ENCODE measurements at places on chromosomes 1 and 21.

DNA sequence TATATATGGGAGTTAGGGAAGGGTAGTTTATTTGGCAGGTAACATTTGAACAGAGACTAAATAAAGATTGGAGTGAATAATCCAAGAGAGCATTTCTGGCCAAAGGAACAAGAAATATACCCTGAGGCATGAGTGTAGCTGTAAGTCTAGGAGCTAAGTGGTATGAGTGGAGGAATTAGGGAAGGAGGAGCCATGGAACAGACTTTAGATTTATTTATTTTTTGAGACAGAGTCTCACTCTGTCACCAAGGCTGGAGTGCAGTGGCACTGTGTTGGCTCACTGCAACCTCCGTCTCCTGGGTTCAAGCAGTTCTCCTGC is 18.4 kb downstream of the CAPZA1 start:
- no peak for ATAC-seq

- ATAC-seq, result no peak
Observed at GRCh38 chr1:190602325-190602724, 124.7 kb upstream of the BRINP3 start.

DNA sequence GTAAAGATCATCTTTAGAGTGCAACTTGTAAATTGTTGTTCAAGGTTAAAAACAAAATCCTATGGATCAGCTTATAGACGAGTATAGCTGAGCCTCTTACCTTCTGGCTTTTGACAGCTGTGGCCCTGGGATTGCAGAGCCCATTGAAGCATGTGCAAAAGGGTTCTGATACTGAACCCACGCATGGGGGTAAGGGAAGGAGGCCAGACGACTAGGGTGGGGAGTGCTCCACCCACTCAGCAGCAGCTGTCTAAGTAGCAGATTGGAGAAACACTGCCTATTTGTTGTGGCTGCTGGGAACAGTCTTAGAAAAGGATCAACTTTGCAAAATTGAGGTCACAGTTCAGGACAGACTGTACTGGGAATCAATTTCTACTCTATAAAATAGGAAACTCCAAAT is 16.1 kb downstream of the CD101 start:
- ATAC-seq, result no peak

DNA sequence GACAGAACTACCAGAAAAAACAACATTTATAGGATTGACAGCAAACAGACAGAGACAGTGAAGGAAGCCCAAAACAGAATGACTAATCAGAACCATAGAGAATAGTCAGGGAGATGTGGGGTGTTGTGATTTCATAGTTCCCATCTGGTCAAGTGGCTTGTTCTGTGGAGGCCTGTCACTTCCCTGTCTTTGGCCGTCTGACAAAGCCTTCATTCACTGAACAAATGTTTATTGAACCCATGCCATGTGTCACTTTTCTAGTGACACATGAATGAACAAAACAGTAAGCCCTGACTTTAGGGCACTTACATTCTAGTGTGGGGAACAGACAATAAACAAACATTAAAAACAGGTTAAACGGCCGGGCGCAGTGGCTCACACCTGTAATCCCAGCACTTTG is 3.2 kb upstream of the SRRM1 start:
- no peak for ATAC-seq

DNA sequence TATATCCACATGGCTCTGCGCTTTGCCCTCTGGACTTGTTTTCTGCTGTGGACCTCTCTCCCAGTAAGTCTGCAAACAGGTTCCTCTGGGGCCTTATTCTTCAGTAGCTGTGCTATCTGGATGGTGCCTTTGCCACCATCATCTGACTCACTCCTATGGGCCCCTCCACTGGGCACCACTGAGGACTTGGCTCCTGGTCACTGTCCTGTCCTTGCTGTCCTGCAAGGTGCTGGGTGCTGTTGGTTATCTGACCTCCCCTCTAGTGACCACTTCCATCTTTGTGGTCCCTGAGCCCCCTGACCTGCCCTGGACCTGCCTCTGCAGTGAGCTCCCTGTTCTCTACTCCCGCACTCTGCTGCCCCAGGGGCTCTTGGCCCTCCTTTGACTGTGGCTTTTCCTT is 6.7 kb downstream of the CNIH3 start:
- no peak for ATAC-seq

DNA sequence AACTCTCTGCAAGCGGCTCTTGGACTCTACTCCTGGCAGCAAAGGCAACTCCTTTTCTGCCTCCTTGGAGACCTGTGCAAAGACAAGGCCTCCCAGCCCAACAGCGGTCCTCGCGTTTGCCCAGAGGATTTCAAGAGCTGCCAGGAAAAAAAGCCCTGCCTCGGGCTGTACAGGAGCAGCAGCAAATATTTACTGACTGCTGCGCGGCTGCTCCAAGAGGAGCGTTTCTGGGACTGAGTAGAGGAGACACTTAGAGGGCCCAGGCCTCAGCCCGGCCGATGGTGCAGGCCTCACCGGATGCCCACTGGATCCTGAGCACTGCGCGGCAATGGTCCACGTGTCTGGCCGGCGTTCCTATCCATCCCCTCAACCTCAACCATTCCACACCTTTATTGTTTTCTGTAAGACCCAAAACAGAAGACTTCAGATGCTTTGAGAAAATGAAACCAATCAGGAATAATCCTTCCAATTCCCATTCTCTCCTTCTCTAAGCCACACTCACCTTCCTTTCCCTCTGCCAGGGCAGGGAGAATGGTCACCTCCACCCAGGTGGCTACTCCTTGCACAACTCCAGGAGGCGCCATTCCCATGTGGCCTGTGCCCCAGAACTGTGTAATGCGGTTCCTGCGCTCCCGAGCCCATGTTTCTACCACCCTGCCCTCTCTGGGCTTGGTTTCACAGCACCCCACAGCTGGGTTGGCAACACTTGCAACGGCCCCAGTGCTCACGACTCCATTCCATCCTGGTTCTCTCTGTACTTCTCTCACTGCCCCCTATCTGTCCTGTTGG is 215.8 kb downstream of the TRABD2B start:
- no peak for ATAC-seq

GRCh38 chr1:50620680-50621329 is 197.6 kb upstream of the DMRTA2 start:
- no peak for ATAC-seq

- peak; percentile 62 for ATAC-seq
Observed at GRCh38 chr1:234544087-234544579, 65.2 kb upstream of the TARBP1 start.

- peak; percentile 70 for ATAC-seq
Observed at GRCh38 chr1:21814241-21814918, 2.3 kb downstream of the LDLRAD2 start.

DNA sequence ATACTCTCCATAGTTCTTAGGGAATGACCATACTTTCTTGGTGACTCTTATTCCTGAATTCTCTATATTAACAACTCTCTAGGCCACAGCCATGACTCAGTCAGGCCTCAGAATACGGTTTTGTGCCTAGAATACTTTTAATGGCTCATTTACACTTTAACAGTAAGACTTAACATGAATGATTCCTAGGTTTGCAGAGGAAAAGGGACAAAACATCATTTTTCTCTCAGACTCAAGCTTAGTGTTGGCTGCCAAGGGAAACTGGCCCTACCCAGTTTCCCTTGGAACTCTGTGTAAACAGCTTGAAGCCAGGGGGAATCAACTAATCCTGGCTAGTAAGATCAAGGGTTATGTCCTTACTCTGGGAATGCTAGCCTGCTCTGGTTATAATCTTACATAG is 164.9 kb upstream of the PKN2 start:
- no peak for ATAC-seq

DNA sequence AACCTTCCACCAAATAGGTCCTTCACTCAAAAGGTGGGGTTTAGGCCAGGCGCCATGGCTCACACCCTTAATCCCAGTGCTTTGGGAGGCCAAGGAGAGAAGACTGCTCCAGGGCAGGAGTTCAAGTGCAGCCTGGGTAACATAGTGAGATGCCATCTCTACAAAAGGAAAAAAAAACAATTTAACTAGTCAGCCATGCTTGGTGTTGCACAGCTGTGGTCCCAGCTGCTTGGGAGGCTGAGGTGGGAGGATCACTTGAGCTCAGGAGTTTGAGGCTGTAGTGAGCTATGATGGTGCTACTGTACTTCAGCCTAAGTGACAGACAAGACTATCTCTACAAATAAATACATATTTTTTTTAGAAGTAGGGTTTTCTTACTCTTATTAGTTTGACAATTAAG is 617.5 kb downstream of the KIF26B start:
- ATAC-seq, result no peak

DNA sequence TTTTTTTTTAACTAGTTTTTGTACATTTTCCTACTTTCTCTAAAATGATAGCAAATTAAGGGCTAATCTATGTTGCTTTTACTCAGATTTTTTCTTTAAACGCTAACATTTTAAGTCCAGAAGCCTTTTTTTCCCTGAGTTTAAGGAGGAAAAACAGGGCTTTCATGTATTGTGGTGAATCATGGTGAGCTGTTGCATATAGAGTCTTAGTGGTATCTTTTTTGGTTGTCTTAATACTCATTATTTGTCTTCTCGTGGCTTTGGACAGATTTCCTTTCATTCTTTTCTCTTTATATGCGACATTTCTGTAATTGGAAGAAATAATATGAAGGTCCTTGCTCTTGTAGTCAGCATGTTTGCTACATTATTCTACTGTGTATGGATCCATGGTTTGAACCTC is 1015.6 kb downstream of the PLA2G4A start:
- no peak for ATAC-seq

DNA sequence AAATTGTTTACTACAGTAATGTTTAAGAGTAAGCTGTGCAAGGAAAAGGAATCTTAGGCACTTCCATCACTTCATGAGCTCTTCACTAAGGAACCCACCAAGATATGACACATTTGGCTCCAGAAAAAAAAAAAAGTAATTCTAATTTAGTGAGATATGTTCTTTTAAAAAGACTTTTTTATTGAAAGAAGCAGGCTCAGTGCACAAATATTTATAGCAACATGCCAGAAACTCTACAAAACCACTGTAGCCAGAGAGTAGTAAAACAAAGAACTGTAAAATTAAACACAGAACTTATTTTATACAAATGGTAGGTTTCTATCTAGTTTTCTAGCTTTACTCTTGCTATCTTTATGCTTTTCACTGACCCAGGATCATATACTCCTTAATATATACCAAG is 434.6 kb upstream of the ADGRL2 start:
- no peak for ATAC-seq
